ENCODE measurements at places on chromosomes 11 and 22. TPM values are rescaled to one million over a fixed set of nuclear protein-coding genes. Genes with fewer than 3 reads are reported as not detected.

LRRC32 gene
- total RNA-seq = 0.14 TPM

NCAPD3 gene
- total RNA-seq = 22.1 TPM

CREB3L1 gene
- total RNA-seq = 5.4 TPM

FAT3 gene
- 0.23 TPM for total RNA-seq

TSPAN32 gene
- total RNA-seq = not detected

C22orf42 gene
- not detected for total RNA-seq

LDHAL6A gene
- not detected for total RNA-seq

MMP27 gene
- total RNA-seq = not detected

ADM gene
- total RNA-seq = 119 TPM

PRR14L gene
- 6.2 TPM for total RNA-seq

LTBP3 gene
- 93.6 TPM for total RNA-seq

NOX4 gene
- not detected for total RNA-seq

DNAJB7 gene
- not detected for total RNA-seq

MYBPC3 gene
- 0.07 TPM for total RNA-seq

TTC36 gene
- total RNA-seq = not detected

BATF2 gene
- 1.0 TPM for total RNA-seq

OR52I2 gene
- not detected for total RNA-seq

FOLR2 gene
- total RNA-seq = not detected

RASD2 gene
- 1.2 TPM for total RNA-seq

DERL3 gene
- 0.17 TPM for total RNA-seq

DCDC1 gene
- 0.28 TPM for total RNA-seq

RABL2B gene
- 19.3 TPM for total RNA-seq
